ENCODE measurements at places on chromosomes 4 and X.

DNA sequence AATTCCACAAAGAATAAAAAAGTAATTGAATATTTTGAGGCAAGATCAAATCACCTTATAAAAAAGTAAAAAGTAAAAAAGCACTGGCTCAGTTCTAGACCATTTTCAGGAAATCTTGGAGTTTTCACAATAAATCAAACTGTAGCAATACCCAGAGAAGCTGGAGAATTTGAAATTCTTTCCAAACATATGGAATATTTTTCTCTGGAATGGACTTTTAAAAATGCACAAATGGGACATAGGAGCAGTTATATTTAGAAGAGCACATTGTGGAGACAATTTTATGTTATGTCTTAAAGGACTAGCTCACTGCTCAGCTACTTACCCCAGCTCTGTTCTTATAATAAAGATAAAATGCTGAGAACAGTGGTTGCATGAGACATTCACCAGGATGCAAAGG is 211.9 kb upstream of the KIT start:
- no peak for DNase-seq

DNA sequence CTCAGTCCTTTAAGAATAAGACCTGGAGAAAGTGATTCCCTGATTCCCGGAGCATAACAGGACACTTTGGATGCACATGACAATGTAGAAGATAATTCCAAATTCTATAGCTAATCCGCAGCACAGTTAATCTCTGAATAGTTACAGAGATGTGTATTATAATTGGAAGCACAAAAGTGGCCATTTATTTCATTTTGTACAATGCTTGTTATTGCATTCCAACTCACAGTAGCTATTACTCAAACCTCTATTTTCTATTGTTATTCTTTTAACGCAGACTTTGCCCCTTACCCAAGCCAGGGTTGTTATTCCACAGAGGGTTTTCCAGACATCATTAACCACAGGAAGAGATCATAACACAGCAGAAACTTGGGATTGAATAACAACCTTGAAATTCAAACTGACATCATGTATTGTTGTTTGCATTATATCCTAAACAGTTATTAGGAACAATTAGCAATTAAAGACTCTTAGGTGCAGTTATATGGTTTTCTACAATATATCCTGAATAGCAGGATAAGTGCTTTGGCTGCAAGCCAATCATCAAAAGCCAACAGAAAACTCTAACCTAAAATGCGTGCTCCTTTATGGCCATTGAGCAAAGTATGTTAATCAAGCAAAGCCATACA is 984.0 kb upstream of the TENM3 start:
- DNase-seq: no peak

- DNase-seq: no peak
Measured at GRCh38 chr4:124573056-124573455, 139.5 kb downstream of the ANKRD50 start.

DNA sequence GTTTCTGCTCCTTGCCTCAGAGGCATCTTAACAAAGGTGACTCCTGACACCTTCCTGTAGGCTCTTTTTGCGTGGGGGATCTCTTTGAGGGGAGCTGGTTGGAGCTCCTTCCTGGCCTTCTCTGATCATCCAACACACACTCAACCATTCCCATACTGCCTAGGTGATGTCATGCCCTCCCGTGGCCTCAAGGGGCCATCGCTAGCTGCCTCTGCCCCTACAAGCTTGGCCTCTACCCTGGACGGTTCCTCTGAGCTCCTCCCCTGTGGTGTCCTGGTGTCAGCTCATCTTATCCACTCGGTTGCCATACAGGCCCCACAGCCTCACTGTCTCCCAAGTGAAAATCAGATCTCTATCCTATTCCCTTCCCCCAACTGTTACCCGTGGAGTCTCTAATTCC is 13.7 kb upstream of the ZNF185 start:
- no peak for DNase-seq

- no peak for DNase-seq
Measured at GRCh38 chrX:1273896-1274295, 5.3 kb downstream of the CSF2RA start.

GRCh38 chr4:12965334-12965733 is 518.8 kb downstream of the RAB28 start:
- no peak for DNase-seq

- no peak for DNase-seq
Measured at GRCh38 chr4:87497578-87497977, 31.6 kb downstream of the SPARCL1 start.

- no peak for DNase-seq
Measured at GRCh38 chrX:1097328-1097727, 115.1 kb downstream of the CRLF2 start.

DNA sequence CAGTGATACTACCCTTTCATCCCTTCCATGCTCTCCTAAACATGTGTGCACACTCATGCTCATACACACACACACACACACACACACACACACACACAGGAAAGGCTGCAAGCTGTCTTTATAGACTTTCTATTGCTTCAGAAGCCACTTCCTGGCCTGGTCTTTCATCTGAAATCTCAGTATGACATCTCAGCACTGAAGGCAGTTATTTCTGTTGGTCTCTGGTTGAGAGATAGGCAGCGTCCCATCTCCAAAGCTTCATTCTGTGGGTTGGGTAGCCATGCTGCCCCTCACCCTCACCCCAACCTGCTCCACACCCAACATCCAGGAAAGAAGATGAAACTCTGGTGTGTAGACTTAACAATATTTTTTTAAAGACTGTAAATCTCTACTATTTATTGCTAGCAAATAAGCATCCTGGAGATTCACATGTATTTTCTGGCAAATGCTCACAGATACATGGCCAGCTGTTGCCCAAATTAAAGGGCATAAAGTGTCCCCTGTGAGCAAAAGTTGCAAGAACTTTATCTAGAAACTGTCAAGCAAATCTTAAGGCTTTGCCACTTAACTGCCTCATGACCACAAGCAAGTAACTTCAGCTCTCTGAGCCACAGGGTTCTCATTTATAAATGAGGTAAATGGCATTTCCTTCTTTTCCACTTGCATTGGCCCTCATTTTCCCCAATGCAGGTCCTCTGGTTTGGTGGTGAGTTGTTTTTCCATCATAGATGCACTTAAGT is 189.8 kb upstream of the AFF2 start:
- DNase-seq: peak; percentile 65

- no peak for DNase-seq
Measured at GRCh38 chr4:74402692-74403456, 37.9 kb downstream of the EREG start.

DNA sequence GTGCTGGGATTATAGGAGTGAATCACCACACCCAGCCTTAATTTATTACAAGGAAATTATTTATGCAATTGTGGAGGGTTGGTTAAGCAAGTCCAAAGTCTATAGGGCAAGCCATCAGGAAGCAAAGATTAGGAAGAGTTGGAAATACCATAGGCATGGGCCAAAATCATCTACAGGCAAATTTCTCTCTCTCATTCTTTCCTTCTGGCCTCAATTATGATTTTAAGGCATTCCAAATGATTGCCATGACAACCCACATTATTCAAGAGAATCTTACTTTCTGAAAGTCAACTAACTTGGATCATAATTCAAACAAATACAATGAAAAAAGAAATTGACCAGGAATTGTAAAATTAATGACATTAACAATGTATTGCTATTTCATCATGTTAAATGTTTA is 400.8 kb downstream of the GPM6A start:
- no peak for DNase-seq

GRCh38 chr4:142222127-142222526 is 585.7 kb downstream of the IL15 start:
- no peak for DNase-seq

DNA sequence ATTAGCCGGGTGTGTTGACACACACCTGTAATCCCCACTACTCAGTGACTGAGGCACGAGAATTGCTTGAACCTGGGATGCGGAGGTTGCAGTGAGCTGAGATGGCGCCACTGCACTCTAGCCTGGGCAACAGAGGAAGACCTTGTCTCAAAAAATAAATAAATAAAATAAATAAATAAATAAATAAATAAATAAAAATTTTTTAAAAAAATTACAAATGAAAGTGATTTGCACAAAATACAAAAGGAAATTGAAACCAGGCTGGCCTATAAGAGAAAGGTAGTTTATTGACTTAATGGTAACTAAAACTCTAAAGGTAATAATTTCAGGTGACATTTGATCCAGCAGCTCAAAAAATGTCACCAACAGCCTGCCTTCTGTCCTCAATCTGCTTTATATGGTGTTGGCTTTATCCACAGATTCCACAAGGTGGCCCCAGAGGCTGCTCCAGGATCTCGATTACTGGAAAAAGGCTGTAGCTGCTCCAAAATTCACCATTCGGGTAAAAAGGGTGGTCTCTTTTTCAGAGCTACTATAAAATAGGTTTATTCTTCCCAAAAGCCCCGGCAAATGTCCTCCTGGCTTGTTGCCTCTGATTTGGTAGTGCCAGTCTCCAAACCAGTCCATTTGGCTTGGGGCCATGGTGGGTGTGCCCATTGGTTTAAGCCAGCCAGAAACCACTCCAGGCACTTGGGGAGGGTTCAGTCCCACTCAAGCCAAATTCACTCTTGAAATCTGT is 61.4 kb upstream of the TRIM2 start:
- no peak for DNase-seq

- DNase-seq: no peak
Measured at GRCh38 chrX:10450229-10450958, 170.0 kb downstream of the MID1 start.

DNA sequence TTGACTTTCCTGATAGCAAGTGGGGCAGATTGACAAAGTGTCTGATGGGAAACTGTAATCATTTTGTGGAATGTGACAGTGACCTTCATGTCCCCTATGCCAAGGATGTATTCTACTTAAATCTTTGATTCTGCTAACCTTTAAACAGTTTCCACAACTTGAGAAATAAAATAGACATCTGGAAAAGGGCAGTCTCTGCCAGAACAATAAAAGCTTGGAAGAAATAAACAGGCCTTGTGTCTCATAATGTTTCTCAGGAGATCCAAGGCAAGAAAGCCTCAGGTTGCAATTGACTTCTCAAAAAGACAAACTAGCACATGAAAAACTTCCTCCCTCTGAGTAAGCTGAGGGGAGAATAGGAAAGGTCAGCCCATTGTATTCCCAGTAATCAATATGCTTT is 174.9 kb downstream of the FSTL5 start:
- DNase-seq: no peak

DNA sequence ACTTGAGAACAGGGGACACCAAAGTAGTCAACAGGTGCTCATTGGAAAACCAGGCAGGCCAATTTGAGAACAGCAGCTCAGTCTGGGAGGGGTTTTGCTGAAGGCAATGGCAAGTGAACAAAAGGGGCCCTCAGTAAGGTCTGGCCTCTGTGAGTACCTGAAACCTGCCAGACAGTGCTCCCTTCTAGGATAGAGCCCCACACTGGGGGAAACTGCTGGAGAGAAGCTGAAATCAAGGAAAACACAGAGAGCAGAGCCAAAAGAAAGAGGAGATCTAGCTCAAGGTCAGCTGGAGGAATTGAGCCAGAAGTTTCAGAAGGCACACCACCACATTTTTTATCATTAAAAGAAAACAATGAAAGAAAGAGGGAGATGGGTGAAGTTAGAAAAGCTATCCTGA is 28.2 kb downstream of the PNMA6E start:
- DNase-seq: no peak

DNA sequence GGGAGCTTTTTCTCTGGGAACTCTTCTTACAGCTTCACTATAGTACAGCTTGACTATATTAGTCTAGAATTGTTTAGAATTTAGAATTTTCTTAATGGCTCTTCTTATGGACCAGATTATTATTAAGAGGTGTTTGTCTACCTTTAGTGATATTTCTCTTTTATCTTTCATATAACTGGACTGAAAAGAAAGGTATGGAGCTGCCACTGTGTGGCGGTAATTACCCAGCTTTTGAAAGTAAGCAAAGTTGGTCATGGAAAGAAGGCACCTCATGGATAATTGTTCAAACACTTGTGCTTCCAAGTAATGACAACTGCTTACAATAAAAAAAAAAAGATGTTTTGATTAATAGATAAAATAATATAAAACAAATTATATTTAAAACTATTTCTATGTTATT is 1112.5 kb downstream of the TECRL start:
- no peak for DNase-seq

GRCh38 chrX:41785685-41786084 is 61.7 kb downstream of the GPR82 start:
- no peak for DNase-seq

GRCh38 chrX:123878252-123878721 is 18.4 kb downstream of the XIAP start:
- no peak for DNase-seq

DNA sequence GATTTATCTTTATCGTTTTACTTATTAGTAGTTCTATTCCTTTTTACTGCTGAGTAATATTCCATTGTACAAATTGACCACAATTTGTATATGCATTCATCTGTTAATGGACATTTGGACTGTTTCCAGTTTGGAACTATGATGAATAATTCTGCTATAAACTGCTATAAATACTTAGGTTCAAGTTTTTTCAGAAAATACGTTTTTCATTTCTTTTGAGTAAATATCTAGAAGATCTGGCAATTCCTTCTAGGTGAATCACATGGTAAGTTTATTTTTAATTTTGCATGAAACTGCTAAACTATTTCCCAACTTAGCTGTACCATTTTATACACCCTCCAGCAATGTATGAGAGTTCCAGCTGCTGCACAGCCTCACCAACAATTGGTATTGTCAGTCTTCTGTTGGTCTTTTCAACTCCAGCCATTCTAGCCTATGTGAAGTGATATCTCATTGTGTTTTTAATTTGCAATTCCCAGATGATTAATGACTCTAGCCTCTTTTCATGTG is 22.2 kb downstream of the LIN54 start:
- DNase-seq: no peak

DNA sequence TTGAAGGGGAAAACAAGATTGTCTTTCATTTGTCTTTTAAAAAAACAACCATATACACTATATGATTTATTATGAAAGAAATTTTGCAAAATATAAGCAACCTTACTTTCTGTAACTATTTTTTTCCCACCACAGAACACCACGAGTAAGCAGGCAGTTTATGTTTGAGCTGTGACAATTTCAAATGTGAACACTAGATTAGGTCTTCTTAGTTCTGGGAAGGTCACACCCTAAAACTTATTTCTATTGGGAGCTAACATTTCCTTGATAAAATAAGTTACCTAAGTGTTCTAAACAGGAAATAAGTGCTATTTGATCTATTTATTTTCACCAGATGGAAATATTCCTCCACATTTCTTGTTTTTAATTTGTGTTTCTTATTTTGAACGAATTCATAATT is 50.6 kb downstream of the PCDH7 start:
- DNase-seq: no peak

- no peak for DNase-seq
Measured at GRCh38 chr4:23838607-23839006, 51.2 kb downstream of the PPARGC1A start.

DNA sequence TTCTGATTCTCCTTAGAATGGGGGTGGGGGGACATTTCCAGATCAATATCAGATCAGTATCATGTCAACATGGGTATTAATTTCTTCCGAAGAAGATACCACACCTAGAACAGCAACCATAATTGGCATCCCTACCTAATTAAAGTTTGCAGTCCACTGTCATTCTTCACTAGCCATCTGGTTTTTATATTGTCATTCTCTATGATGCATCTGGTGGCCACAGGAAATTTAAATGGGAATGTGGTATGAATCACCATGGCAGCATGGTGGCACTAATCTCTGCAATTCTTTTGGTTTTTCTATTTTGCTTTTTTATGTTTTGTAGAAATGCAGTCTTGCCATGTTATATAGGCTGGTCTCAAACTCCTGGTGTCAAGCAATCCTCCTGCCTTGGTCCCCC is 16.6 kb upstream of the UBE2D3 start:
- no peak for DNase-seq

GRCh38 chr4:82951196-82951595 is 50.7 kb downstream of the THAP9 start:
- DNase-seq: no peak

GRCh38 chrX:31543634-31544033 is 471.8 kb upstream of the FTHL17 start:
- no peak for DNase-seq

- no peak for DNase-seq
Measured at GRCh38 chr4:102042871-102043802, 252.6 kb downstream of the BANK1 start.
